ENCODE measurements at places on chromosomes 1 and 21. TPM values are rescaled to one million over a fixed set of nuclear protein-coding genes. Genes with fewer than 3 reads are reported as not detected.

The SUMO3 gene
- total RNA-seq = 74.9 TPM

The NR1I3 gene
- total RNA-seq = not detected

The TMOD4 gene
- 2.8 TPM for total RNA-seq

The GRIK1 gene
- total RNA-seq = not detected

The UBL4B gene
- not detected for total RNA-seq

The PLA2G2C gene
- not detected for total RNA-seq

The NCF2 gene
- total RNA-seq = not detected

The TDRD10 gene
- total RNA-seq = not detected

The PTTG1IP gene
- total RNA-seq = 328 TPM

The CELA3B gene
- not detected for total RNA-seq

The HAPLN2 gene
- total RNA-seq = not detected

All from osteocyte (in vitro differentiated cells).